Stimulated activated CD8-positive, alpha-beta memory T cell treated with anti-CD3 and anti-CD28 coated beads, Interleukin-15, amount 100 ng/mL, for 1 hour (primary cell): ENCODE measurements at places on chromosomes 1 and 21.

- DNase-seq: no peak
These were observed 81.7 kb upstream of the VANGL1 start for GRCh38 chr1:115560027-115560426.

- no peak for DNase-seq
These were observed 1632.3 kb downstream of the KCNT2 start for GRCh38 chr1:194975913-194976312.

DNA sequence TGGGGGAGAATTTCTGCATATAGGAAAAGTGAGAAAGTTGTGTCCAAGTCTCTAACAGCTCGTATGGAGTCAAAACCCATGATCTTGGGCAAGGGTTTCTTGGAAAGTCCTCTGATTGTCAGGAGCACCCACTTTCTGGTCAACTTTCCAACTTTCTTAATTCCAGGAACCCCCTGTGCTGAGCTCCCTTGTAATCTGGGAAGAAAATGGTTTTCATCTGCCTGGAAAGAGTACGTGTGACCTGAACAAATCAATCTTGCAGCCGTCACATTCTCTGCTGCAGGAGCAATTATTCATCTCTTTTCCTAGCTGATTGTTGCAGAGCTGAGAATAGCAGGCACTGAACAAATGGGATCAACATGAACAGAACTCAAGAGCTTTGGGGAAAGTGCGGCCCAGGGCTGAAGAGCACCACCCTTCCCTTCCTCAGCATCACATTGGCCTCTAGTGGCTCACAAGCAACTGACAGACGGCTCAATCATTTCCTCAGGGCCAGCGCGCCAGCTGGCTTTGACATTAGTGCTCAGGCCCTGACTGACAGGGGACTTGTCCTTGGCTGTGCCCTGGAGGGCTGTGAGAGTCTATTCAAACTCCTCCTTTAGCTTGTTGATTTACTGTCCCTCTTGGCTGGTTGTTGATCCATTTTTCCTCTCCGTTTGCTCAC, 295.2 kb downstream of the HLX start:
- no peak for DNase-seq

GRCh38 chr1:150487763-150488115, 520 bp downstream of the TARS2 start:
- no peak for DNase-seq

DNA sequence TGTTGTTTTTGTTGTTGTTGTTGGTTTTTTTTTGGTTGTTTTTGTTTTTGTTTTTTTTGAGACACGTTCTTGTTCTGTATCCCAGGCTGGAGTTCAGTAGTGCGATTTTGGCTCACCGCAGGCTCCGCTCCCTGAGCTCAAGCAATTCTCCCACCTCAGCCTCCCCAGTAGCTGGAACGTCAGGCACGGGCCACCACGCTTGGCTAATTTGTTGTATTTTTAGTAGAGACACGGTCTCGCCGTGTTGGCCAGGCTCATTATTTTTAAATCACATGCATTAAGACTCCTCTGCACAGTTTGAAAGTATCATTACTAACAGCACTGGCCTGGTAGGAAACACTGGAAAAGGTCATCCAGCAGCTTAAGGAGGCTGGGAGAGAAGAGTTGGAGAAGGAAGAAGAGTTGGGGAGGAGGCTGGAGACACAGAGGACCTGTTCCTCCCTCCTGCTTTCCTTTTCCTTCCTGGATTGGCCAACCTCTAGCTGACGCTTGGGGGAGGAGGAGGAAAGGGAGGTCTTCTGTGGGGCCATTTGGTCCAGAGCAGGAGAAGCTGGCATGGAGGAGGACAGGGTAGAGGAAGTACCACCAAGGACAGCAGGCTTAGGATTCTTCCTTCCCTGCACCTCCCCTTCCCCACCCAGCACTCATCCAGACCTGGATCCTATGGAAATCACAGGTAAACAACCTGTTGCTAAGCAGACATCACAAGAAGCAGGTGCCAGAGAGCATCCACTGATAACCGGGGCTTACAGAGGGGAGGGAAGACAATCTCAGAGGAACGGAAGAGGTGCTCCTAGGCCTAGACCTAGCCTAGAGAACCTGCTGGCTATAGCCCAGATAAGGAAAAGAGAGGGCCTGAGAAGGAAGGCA, 71.9 kb upstream of the GOLT1A start:
- DNase-seq: no peak

DNA sequence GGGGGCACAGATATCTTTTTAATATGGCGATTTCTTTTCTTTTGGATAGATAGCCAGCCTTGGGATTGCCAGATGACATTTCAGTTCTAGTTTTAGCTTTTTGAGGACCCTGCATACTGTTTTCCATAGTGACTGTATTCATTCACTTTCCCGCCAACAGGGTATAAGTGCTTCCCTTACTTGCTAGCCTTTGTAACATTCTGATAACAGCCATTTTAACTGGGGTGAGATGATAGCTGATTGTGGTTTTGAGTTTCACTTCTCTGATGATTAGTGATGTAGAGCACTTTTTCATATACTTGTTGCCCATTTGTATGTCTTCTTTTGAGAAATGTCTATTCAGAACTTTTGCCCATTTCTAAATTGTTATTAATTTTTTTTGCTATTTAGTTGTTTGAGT, 151.9 kb downstream of the NTPCR start:
- no peak for DNase-seq
